GM23248 (cell line): ENCODE measurements at places on chromosomes 11 and 22. TPM values are rescaled to one million over a fixed set of nuclear protein-coding genes. Genes with fewer than 3 reads are reported as not detected.

The SYT7 gene
- 1.5 and 1.9 TPM in 2 replicates for total RNA-seq

- H3K27ac ChIP-seq, result no peak overlapping the region
- DNase-seq, result no peak
- H3K4me3 ChIP-seq, result no peak overlapping the region
- no peaks in the 10 kb centered on the region for H3K36me3 ChIP-seq
- no peaks in the 10 kb centered on the region for H3K27me3 ChIP-seq
- H3K4me1 ChIP-seq, result no peaks in the 10 kb centered on the region
Measured at GRCh38 chr11:67417425-67417824, 1.9 kb downstream of the CARNS1 start.

The KCNE3 gene
- 0.11 TPM in 1 of 2 replicates, not detected in the other for total RNA-seq

- no peaks in the 10 kb centered on the region for H3K36me3 ChIP-seq
- H3K4me1 ChIP-seq, result no peaks in the 10 kb centered on the region
- H3K27ac ChIP-seq, result no peak overlapping the region
- H3K27me3 ChIP-seq, result no peaks in the 10 kb centered on the region
- no peak for DNase-seq
Measured at GRCh38 chr11:105718641-105719040, 108.8 kb downstream of the GRIA4 start.

The TEX12 gene
- 0.51 and 2.2 TPM in 2 replicates for total RNA-seq

GRCh38 chr11:9158898-9159391, 67.5 kb upstream of the SCUBE2 start:
- H3K4me1 ChIP-seq, result peaks cover 34% of the 10 kb centered on the region
- H3K36me3 ChIP-seq, result peaks cover 26% of the 10 kb centered on the region; the same call in 1 of the 2 replicates
- peak overlapping the region; percentile 83 for H3K27ac ChIP-seq
- H3K27me3 ChIP-seq, result no peaks in the 10 kb centered on the region
- DNase-seq, result peak; percentile 90
- no peak overlapping the region for H3K4me3 ChIP-seq

DNA sequence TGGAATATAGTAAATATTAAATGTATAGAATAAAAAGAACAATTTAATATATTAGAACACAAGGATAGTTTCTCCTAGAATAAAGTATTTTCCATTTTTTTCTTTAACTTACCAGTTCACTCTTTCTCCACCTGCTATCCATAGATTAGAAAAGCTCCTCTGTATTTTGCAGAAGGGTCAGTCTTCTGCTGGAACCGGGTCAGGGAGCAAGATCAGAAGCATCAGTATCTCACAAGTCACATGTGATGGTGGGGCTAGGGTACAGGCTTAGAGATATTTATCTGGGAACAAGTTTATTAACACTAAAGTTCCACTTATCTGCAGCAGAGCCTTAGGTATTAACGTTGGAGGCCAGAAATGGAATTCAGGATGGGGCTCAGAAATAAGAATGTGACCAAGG, 17.3 kb upstream of the OR52A1 start:
- no peaks in the 10 kb centered on the region for H3K36me3 ChIP-seq
- 0 out of 2 replicates have a peak, but pooled peaks cover 5% of the 10 kb centered on the region for H3K27me3 ChIP-seq
- no peaks in the 10 kb centered on the region for H3K4me1 ChIP-seq

GRCh38 chr22:37843741-37844089, 419 bp downstream of the ANKRD54 start:
- H3K36me3 ChIP-seq, result peaks cover 10% of the 10 kb centered on the region
- H3K4me1 ChIP-seq, result peaks cover 10% of the 10 kb centered on the region
- no peaks in the 10 kb centered on the region for H3K27me3 ChIP-seq
- H3K27ac ChIP-seq, result peak overlapping the region; percentile 86
- DNase-seq, result peak; percentile 74

The ARHGAP32 gene
- 4.7 and 5.5 TPM in 2 replicates for total RNA-seq

The TYMP gene
- total RNA-seq, result 33.2 and 42.4 TPM in 2 replicates

The TUBA8 gene
- total RNA-seq, result 0.32 TPM in 1 of 2 replicates, not detected in the other
